ENCODE measurements at places on chromosomes 6 and 20.

- no peak for DNase-seq
These were observed 109.8 kb downstream of the JARID2 start for GRCh38 chr6:15355683-15356099.

DNA sequence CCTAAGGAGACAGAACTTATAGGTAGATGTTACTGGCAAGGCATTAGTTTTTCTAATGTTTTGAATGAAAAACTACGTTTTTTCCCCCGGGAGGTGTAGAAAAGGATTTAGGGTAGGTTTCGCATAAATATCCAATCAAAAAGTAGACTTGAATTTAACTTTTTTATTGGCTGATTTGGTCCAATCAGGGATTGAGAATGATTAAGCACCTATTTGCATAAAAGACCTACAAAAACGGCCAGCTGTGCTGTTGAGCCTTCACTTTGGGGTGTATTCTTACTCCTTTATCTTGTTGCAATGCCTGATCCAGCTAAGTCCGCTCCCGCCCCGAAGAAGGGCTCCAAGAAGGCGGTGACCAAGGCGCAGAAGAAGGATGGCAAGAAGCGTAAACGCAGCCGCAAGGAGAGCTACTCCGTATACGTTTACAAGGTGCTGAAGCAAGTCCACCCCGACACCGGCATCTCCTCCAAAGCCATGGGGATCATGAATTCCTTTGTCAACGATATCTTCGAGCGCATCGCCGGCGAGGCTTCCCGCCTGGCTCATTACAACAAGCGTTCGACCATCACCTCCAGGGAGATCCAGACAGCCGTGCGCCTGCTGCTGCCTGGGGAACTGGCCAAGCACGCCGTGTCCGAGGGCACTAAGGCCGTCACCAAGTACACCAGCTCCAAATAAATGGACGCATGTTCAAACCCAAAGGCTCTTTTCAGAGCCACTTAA, 113.5 kb upstream of the BTN3A2 start:
- no peak for DNase-seq

DNA sequence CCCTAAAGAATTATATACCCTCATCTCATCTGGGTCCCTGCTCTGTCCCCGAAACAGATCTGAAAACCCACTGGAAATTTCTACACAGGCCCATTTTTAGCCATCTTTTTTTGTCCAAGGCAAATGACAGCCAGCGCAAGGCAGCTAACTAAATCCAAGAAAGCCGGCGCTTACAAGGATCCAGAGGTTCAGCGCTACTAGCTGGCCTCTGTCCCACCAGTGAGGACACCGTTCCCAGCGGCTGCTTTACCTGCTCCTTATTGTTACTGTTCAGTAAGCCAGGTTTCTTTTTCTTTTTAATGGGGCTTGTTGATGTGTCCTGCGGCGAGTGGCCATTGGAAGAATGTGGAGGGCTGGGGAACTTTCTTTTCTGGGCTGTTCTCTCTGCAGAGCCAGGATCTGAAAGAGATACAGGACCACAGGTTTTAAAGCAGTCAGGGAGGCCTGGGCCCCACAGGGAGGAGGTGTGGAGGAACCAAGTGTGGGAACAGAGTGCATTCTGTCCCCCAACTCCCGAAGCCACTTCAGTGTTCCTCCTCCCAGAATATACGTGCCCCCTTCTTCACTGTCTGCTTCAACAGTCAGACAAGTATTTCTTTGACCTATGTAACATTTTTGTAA, 46.6 kb downstream of the ZMYND8 start:
- no peak for DNase-seq

DNA sequence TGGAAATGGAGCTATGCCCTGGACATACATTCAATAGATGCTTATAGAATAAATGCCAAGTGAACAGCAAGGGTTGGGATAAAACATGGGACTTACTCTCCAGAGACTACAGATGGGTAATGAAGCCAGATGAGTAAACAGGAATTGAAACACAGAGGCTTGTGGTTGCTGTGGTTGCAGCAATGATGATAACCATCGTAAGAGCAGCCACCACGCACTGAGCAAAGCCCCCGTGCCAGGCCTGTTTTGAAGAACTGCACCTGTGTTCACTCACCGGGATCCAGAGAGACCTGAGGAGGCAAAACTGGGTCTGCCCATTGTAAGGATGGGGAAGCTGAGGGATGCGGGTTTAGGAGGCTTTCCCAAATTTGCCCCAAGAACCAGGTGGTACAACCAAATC, 431.1 kb upstream of the CDH4 start:
- DNase-seq: no peak

- DNase-seq: peak; percentile 52
These were observed 24.7 kb downstream of the TTLL9 start for GRCh38 chr20:31894980-31895675.

- no peak for DNase-seq
These were observed 686.9 kb upstream of the CITED2 start for GRCh38 chr6:140061110-140062042.

DNA sequence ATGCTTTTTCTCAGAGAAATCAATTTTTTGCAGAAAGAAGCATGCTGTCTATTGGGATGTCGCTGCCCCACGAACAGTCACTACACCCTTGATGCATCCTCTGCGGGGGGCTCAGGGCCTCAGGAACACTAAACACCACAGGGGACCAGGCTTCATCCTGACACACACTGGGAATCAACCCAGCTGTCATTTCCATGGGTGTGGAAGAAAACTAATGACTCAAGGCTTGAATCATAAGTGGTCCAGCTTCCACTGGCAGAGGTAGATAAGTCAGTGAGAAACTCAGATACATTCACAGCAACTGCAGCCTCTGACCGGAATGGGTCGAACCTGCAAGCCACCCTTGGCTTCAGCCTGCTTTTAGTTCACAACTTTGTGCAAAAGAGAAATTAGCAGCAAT, 81.3 kb upstream of the SPTLC3 start:
- no peak for DNase-seq

DNA sequence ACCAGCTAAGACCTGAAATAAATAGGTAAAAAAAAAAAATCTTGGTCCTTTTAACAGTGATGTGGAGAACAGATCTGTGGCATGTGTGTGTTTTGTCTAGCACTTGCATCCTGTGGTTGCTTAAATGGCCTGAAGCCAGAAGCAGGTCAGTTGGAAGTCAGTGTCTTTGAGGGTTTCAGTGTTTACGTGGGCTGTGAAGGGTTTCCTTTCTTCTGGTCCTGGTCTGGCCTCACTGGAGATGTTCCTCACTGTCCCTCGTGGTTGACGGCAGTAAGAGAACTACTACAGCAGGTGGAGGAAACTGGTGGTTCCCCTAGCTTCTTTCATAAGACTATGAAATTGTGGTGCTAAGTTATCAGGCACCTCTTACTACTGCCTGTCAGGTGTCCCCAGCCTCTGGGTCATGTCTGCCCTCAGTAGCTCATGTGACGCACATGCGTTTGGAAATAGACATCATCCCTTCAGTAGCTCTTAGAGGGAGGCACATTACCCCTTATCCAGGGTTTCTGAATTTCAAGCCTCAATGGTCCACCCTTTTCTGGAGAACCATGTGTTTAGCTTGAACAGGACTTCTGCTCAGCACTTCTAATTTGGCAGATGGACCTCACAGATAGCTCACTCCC, 59.4 kb upstream of the SCP2D1 start:
- DNase-seq: no peak

DNA sequence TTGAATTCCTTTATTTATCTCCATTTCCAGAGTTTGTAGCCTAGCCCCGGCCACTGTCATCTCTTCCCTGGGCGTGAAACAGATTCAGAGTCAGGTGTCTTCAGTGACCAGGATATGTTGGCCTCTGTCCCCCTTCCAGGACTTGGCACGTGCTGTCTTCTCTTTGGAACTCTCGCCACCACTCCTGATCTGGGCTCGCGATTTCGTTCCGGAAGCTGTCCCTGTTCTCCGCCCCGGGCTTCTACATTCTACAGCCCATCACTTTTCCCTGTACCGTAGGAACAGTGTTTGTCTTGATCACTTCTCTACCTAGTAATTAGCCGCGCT, 739 bp downstream of the GSS start:
- no peak for DNase-seq

DNA sequence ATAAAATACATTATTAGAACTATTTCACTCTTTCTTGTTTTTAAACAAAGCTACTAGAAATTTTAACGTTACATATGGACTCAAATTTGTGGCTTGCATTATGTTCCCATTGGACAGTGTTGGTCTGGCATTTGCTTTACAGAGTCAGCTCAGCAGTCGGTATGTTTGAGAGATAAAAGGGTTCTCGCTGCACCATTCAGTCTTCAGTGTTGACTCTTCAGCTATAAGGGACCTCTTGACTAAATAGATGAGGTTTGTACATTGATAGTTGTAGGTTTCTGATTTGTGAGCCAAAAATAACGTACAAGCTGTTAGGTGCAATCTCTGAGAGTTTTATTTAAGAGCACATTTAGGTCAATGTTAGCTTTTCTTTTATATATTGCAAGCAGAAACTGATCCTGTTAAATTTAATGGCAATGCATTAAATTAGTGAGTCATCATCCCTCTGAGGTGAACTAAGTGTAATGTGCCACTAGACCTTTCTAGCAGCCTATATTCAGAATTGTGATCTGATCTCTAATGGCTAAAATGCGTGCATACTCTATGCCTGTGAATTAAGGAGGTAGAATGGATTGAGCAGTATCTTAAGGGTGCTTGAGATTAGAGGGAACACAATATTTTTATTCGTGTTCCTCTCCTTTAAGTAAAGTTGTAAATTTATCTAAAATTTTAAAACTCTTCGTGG, 485.6 kb upstream of the SYNCRIP start:
- DNase-seq: no peak

DNA sequence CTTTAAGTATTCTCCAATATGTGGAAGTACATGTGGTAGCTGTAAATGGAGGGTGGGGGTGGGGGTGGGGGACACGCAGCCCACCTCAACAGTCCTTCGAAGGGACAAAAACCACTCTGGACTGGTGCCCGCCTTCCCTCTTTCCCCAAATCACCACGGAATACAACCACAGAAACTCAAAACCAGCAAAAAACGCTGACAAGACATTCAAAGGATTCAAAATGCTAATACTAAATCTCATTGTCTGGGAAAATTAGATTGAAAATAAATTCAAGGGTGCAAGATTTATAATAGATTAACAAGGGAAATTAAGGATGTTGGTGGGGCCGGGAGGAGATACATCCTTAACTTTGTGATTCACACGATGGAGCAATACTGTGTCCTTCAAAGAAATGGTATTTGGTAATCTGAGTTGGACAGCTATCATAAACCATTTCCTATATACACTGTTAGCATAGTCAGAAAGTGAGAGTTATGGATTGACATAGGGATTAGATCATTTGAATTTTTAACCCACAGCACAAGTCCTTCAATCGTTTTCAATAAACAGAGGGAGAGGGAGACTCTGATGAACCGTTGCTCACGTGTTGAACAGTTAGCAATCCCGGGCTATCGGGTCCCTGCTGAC, 766 bp upstream of the TBC1D22B start:
- no peak for DNase-seq

DNA sequence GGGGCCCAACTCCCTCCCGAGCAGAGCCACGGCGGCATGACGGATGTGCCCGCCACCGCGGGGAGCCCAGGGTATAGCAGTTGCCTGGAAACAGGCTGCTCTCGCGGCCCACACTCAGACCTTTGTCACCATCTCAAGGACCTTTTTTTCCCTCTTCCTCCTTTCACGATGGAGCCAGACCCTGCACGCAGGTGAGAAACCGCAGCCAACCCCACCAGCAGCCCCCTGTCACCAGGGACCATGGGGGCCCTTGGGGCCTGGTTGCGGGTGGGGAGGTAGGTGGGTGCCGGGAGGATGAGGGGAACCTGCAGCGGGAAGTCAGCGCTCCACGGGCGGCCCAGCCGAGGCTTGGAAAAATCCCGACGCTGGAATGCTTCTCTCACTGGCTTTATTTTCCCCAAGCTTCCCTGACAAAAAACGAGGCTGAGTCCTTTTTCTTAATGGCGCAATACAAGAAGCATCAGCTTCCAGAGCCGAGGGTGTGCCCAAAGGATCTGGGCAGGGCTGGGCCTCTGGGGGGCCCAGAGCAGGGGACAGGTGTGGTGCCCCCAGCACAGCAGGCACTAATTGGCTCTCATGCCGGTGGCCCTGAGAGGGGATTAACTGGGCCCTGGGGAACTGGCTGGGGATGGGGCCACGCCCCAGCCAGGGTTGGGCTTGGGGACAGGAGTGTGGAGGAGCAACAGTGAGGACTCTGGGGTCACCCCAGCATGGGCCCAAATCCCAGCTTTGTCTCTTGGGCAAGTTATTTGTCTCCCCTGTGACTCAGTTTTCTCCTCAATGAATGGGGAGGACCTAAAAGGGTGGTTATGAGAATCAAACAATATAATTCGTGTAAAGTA, 23.9 kb downstream of the NOL4L start:
- DNase-seq: no peak

DNA sequence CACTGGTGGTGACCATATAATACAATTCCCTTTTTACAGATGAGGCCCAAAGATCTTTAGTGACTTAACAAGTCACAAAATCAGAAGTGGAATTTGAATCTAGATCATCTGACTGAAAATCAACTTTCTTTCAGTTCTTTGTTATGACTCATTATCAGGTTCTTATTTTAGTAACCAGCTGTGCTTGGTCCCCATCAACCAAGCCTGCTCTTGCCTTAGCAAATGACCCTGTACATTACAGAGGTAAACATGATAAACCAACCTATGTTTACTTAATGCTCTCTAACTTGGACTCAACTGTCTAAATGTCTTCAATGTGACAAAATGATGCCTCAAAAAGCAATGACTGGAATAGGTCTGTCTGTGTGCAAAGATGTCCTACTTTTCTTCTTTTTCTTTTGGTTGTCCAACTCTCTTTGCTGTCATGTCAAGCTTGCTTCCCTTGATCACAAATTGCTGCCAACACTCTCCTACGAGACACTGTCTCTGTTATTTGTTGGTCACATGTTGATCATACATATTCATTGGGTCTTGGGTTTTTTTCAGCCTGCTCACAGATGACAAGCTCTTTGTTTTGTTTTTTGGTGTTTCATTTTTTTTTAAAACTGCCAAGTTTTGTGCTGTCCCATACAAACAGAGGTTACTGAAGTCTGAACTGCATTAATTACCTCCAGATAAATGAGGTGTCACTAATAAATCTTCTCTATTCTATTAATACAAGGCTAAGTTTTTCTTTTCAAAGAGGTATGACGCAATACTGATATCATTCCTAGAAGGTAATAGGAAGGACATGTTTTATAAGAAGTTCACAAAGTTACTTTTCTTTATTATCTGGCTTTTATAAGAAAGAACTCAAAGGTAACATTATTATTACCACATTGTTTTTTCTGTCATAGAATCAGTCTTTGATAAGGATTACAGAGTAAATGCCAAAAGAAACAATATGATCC, 62.2 kb upstream of the PLN start:
- DNase-seq: no peak

GRCh38 chr20:51810155-51811041, 8.1 kb upstream of the SALL4 start:
- no peak for DNase-seq
